ENCODE measurements at places on chromosomes 5 and 9.

DNA sequence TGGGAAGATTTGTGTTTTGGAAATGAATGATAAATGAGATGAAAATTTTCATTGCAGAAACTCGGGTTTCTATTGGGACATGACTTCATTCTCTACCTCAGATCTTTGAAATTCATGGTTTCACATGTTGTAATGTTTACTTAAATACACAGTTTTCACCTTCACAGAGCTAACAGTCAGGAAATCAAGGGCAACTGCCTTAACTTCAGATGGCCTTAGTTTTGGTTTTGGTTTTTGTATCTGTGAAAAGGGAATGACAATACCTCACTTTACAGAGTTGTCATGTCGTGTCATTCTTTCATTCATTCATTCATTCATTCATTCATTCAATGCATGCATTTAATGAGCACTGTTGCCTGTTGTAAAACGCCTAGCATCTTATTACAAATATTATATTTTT lies 41.9 kb downstream of the NIM1K start:
- no peak for DNase-seq

DNA sequence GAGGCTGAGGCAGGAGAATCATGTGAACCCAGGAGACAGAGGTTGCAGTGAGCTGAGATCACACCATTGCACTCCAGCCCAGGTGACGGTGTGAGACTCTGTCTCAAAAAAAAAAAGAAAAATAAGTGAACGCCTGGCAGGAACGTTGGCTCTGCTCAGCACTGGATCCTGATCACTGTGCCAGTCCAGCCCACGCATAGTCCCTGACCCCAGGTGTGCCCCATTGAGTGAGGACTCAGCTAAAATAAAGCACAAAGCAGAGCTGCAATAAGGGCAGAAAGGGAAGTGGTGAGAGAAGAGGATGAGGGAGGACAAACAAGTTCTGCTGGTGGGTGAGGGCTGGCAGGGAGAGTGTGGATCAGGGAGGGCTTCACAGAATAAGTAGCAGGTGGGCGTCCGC lies 4.3 kb downstream of the GRHPR start:
- DNase-seq, result no peak

DNA sequence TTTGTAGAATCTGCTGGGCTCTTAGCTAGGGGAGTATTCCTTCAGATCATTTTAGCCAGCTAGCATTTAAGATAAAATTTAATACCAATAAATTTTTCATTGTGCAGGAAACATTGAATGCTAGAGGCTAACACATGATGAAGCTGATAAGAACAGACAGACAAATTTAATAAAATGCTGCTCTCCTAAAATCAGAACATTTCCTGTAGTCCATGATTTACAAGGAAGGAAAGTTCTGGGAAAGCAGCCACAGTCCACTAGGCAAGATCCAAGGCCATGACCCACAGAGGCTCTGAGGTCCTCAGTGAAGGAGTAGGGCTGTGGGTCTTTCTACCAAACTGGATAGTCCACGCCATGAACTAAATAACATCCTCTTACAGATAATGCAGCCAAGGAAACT lies 253.0 kb downstream of the ICE1 start:
- DNase-seq, result no peak

- no peak for DNase-seq
These were observed 53.6 kb upstream of the SLC1A3 start for GRCh38 chr5:36552651-36553393.

DNA sequence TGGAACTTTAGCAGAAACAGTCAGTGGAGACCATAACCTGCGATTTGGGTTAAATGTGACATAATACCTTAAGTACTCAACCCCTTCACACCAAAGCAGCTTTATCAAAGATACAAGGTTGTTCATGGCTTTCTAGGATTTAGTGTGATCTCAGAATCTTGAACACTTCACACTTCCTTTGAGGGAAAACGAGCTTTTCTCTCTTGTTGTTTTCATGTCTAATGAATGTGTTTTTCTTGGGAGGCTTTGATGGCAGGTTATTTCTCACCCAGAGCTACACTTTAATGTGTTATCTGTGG lies 437.0 kb downstream of the TMEM232 start:
- DNase-seq, result no peak

GRCh38 chr9:88852794-88853193 lies 138.5 kb upstream of the S1PR3 start:
- peak; percentile 95 for DNase-seq

GRCh38 chr5:112921026-112921832 lies 798 bp downstream of the REEP5 start:
- DNase-seq, result peak; percentile 69

GRCh38 chr5:32916648-32917047 lies 205.5 kb downstream of the NPR3 start:
- DNase-seq, result peak; percentile 18

DNA sequence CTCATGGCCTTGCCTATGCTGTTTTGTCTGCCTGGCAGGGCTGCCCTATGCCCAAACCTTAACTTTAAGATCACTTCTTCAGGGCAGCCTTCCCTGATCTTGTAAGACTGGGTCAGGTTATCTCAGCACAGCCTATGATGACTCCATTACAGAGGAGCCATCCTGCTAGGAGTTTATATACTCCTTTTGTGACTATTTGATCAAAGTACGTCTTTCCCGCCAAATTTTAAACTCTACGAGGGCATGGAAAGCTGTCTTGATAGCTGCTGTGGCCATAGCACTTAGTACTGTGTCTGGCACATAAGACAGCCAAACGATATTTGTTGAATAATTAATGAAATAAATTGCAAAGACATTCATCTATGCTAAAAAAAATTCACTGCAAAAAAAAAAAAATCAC lies 60.6 kb downstream of the PPP2R2B start:
- no peak for DNase-seq

GRCh38 chr5:163252950-163253349 lies 184.4 kb upstream of the CCNG1 start:
- no peak for DNase-seq

- no peak for DNase-seq
These were observed 109.5 kb downstream of the SNCAIP start for GRCh38 chr5:122421374-122422079.

DNA sequence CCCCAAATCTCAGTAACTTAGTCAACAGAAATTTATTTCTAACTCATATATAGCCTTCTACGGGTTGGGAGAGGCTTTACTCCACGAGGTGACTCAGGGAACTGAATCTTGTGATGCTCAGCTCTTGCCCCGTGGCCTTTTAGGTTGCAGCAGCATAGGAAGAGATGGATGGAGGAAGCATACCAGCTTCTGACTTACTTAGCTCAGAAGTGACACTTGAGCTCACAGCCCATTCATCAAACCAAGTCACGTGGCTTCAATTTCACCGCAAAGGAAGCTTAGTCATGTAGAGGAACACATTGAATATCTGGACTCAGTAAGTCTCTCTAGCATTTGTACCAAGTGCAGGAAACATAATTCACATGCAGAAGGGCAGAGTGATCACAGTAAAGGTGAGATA lies 124.1 kb upstream of the KCNN2 start:
- peak; percentile 73 for DNase-seq

DNA sequence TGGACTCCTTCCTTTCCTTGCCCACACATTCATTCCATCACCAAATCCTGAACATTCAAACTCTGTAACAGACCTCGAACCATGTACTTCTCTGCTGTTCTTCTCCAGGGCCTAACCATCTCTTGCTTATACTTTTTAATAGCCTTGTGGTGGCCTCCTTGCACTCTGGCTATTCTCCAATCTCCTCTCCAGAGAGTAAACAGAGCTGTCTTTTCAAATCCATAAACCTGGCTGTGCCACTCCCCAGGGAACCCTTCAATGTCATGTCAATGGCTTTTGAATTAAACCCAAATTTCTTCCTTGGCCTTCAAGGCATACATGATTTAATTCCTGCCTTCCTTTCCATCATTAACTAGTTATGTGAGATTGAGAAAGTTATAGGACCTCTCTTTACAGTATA lies 277.6 kb upstream of the EFNA5 start:
- no peak for DNase-seq

DNA sequence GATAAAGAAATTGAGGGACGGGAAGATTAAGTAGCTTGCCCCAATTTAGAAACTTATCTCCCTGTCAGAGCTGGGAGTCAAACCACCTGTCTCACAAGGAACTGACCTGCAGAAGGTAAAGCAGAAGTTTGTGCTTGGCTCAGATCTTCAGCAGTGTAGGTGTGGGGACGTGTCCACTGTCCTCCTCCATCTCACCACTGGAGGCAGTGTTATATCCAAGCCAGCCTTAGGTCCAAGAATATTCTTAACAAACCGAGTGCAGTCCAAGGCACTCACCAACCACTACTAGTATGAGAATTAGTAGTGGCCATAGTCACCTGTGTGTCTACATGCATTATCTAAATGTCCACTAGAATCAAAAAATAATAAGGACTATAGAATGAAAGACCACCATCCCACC lies 86.3 kb upstream of the IRX1 start:
- DNase-seq, result no peak

Measured in astrocyte of the spinal cord (primary cell).